ENCODE measurements at places on chromosomes 3 and 15.

- no peak for DNase-seq
Measured at GRCh38 chr3:137105277-137105977, 147.6 kb downstream of the IL20RB start.

DNA sequence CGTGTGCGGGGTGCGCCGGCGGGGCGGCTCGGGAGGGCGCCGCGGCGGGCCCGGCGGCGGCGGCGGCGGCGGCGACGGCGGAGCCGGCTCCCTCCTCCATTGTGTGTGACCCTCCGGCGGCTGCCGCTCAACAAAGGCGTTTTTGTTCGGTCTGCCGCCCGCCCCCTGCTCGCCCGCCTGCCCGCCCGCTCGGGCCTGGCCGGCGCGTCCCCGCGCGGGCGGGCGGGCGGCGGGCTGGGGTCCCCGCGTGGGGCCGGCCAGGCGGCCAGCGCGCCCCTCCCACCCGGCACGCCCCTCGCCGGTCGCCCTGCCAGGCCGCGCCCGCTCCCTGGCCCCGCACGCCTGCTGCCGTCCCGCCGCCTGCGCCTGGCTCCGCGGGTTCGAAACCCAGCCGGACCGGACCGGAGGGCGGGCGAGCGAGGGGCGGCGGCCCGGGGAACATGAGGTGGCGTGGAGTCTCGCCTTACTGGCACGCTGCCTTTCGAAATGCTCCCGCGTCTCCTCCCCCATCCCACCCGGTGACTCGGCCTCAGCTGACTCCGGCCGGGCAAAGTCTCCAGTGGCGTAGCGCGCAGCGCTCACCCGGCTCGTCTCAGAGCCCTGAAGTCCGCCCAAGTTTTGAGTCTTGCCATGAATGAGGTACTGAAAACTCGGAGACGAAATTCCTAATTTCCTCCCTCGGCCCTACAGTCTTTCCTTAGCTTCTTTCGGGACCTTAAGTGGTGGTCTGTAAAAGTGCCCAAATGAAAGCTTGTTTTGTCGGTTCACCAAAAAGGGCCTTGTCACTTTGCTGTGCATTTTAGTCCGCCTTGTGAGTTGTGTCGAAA is 588 bp downstream of the MAPK6 start:
- peak; percentile 78 for DNase-seq

GRCh38 chr3:22704166-22704565 is 499.0 kb upstream of the UBE2E2 start:
- no peak for DNase-seq

- no peak for DNase-seq
Measured at GRCh38 chr3:31671976-31672375, 139.3 kb downstream of the STT3B start.

- no peak for DNase-seq
Measured at GRCh38 chr3:102400142-102400541, 34.7 kb upstream of the ZPLD1 start.

GRCh38 chr3:194277104-194277785 is 73.9 kb downstream of the CPN2 start:
- no peak for DNase-seq

- DNase-seq, result no peak
Measured at GRCh38 chr15:52278636-52279367, 16.8 kb downstream of the MYO5C start.

DNA sequence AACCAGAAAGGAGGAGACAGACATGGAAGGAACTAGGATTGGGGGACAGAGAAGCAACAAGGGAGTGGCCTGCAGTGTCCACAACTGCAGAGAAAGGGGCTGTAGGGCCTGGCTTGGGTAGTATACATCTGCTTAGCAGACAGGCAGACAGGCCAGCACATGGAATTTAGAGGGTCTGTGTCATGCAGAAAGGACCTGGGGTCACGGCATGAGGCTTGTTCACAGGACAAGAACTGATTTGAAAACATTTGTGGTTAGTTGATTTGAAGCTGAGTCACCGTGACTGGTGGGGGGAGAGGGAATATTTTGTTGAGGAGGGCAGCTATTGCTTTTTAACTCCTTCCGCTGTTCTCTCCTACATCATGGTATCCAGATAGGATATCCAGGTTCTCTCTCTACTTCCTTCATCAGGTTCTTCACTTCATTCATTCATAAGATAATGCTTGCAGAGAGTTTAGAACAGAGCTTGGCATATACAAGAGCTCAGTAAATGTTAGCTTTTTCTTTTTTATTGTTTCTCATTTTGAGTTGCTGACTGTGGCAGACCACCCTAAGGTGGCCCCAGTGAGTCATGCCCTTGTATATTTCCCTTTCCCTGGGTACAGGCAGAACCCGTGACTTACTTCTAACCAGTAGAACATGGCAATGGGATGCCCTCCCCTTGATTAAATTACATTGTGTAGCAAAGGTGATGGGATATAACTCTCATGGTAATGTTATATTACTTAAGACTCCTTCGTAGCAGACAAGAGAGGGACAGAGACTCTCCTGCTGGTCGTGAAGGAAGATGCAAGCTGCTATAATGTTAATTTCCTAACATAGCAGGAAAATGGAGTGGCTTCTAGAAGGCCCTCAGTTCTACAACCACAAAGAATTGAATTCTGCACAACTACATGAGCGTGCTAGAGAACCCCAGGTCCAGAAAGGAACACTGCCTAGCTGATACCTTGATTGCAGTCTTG is 95.0 kb upstream of the NMNAT3 start:
- no peak for DNase-seq

GRCh38 chr3:132268956-132269355 is 48.3 kb upstream of the ACP3 start:
- no peak for DNase-seq

GRCh38 chr15:86316216-86316615 is 236.5 kb downstream of the AGBL1 start:
- DNase-seq, result no peak

All from activated T-cell treated with anti-CD3 and anti-CD28 coated beads, Interleukin-2, amount 50 U/mL, for 72 hours (primary cell).